ENCODE measurements at places on chromosomes 13 and 19.

DNA sequence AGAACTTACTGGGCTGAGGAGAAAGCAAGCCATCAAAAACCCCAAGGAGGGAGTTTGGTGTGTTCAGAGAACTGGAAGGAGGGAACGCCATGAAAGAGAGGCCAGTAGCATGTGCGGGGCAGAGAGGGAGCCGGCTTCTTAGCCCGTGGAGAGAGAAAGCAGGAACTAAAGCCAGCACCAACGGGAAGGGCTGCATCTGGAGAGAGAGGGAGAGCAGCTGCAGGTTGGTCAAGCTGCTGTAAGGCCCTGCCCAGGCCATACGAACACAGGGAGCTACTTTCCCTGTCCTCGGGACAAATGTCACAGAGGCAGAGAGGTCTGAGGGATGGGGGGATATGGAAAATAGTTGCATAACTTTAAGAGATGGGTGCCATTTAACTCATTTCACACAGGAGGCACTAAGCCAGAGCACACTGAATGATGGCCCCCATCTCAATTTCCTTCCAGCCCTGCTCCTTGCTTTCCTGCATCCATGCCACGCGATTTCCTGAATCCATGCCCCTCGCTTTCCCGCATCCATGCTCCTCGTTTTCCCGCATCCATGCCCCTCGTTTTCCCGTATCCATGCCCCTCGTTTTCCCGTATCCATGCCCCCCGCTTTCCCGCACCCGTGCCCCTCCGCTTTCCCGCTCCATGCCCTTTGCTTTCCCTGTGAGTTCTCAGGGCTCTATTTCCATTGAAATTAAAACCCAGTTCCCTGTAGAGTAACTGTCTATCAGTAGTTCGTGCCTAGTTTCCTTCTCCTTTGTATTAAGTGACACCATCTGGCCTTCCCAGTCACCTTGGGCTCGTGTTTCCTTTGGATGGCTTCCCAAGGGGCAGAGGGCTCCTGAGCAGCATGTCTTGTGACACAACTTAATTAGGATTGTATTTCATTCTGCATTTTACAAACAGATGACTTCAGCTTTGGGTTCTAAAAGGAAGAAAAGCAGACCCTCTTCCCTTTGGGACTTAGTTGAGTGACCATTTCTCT, 31.5 kb upstream of the TPT1 start:
- DNase-seq, result no peak

DNA sequence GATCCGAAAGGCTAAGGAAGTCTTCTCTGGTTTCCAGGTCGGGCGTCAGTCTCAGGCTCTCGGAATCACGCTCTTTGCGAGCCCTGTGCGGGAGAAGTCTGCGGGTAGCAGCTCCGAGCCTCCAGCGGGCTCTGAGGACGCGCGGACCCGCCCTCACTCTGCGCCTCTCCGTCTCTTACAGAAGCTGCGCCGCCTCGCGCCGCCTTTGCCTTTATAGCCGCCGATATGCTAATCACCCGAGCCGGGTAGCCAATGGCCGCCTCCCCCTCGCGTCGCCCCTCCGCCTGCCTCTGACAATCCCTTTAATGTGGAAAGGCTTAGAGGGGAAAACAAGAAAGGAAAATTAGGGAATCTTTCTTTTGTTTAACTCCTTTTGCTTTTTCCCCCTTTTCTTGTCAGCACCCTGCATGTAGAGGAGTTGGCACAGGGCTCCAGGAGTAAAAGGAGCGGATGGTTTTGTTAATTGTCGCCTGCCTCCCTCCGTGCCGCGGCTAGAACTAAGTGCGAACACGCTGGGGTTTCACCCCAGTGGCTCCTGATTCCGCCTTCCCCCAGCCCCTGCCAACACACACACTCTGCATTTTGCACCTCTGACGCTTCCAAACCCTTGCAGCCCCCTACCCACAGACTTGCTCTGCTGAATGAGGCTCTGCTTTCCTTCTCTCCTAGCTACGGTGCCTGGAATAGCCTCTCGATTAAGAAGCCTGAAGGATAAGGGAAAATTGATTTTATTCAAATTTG, at the start of gene PCDH8:
PCDH8 (minus strand) TSS at position 186 of the 741 bp plus-strand sequence. CDS start 204 bp downstream, outside the sequence.
- no peak for DNase-seq

DNA sequence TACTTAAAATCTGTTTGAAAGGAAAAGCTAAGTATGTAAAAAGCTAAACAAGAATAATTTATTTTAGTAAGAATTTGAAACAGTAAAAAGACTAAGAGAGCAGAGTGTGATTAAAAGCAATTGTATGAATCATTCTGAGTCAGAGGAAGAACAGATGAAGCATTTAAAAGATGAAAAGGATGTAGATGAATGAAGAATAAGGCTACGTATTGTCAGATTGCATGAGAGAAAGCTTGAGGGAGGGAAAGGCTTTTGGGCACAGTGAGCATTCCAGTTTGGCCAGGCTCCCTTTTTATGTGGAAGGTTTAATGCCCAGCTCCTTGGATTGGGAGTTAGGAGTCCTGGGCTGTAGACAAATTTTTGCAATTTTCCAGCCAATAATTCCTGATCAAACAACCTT, 117.7 kb downstream of the FREM2 start:
- DNase-seq, result no peak

GRCh38 chr19:4597278-4597974, 37.9 kb upstream of the SEMA6B start:
- peak; percentile 28 for DNase-seq

GRCh38 chr13:113651511-113652403, 6.2 kb downstream of the ATP4B start:
- no peak for DNase-seq

GRCh38 chr19:12574036-12574435, 22.8 kb upstream of the ZNF564 start:
- DNase-seq, result no peak

DNA sequence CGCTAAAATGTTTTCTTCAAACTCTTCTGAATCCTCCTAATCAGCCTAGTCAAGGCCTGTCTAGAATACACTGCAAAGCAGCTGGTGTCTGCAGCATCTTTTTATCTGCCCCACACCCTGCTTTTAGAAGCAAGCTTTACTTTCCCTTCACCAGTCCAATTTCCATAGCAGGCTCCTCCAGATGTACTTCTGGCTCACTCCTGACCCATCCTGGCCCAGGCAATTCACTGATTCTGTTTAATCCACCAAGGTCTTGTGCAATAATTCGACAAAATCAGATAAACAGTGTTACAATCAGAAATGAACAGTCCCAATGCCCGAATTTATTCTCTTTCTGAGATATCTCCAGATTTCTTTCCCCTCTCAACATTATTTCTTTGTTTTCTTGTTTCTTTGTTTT, 415.2 kb upstream of the SGCG start:
- DNase-seq, result no peak

- no peak for DNase-seq
Observed at GRCh38 chr13:48555441-48555840, 22.6 kb upstream of the RCBTB2 start.

DNA sequence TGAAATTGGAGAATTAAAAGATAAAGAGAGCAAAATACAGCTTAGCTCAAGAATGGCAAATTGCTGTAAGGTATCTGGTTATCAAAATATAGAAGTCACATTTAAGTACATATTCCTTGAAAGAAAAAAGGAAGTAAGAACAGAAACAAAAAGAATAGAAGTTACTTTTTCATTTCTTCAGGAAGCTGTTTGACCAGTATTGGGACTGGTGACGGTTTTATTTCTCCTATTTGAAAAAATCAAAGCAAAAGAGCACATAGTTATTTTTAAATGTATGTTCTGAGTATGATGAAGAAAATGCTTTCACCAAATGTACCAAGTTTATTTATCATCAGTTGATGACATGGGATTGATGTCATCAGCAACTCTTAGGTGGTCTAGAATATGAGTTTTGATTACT, 83.1 kb upstream of the OXGR1 start:
- DNase-seq, result no peak

- DNase-seq, result no peak
Observed at GRCh38 chr13:27960362-27961226, 8.5 kb downstream of the CDX2 start.

- no peak for DNase-seq
Observed at GRCh38 chr19:16585094-16585801, 13.0 kb upstream of the SLC35E1 start.

GRCh38 chr19:49805822-49806619, 7.1 kb downstream of the FUZ start:
- no peak for DNase-seq

GRCh38 chr19:47093254-47093653, 20.3 kb downstream of the ZC3H4 start:
- DNase-seq, result no peak

DNA sequence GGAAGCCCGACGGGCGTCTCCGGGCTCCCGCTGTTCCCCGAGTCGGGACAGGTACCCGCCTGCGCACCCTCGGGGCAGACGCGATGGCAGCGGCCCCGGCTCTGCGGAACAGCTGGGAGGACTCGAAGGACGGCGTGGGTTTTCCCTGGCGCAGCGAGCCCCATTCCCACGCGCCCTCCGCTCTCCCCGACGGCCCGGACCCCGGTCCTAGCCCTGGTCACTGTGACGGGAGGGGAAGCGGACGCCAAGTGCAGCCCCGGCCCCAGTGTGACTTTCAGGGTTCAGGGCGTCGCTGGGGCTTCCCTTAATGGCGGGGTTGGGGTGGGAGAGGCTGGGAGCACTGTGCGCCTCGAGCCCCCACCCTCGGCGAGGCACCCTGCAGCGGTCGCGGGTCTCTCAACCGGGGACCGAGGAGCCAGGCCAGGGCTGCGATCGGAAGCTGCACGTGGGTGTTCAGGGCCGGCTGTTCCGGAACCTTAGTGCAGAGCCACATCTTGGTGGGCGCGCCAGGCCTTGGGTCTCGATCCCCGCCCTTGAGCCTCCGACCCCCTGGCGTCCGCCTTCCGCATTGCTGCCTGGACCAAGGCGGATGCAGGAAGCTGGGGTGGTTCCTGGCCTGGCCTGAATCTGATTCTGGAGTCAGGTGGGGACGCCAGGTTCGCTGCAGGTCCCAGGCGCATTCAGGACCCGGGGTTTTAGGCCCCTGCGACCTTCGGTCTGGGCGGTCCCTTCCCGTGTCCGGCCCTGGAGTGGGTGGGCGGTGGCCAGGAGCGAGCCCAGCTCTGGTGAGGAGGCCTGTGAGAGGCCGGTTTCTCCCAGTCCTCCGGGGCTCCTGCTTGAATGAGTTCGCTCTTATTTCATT, 3.5 kb downstream of the LGALS7B start:
- no peak for DNase-seq

DNA sequence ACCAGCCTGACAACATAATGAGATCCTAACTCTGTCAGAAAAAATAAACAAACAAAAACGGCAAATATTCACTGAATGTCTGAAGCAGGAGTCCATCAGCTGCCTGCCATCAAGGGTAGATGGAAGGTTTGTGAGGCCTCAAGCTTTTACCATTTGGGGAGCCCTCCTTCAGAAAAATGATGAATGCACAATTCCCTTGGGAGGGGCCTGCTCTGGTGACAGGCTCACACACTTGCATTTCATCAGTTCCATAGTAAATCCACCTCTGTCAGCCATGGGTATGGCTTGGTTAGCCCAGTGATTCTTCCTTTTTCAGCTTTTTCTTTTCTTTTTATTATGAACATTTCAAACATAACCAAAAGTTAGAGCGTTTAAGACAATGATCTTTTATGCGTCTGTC, 26.3 kb upstream of the KATNAL1 start:
- no peak for DNase-seq

DNA sequence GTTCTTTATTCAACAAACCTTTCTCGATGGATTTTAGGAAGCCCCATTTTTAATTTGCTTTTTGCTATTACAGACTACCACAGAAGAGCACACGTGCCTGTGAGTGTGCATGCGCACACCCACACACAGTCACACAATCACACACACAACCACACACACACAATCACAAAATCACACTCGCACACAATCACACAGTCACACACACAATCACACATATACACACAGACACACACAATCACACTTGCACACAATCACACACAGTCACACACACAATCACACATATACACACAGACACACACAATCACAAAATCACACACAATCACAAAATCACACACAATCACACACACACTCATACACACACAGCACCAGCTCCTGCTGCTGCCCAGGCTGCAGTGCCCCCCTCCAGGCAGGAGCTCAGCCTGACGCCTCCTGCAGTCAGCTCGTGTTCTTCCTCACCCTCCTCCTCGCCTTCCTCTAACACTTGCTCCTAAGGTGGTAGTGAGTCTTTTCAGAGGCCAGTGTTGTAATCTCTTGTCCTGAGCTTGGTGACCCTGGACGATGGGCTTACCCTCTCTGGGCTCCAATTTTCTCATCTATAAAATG, 125.0 kb upstream of the SOX1 start:
- DNase-seq, result no peak

DNA sequence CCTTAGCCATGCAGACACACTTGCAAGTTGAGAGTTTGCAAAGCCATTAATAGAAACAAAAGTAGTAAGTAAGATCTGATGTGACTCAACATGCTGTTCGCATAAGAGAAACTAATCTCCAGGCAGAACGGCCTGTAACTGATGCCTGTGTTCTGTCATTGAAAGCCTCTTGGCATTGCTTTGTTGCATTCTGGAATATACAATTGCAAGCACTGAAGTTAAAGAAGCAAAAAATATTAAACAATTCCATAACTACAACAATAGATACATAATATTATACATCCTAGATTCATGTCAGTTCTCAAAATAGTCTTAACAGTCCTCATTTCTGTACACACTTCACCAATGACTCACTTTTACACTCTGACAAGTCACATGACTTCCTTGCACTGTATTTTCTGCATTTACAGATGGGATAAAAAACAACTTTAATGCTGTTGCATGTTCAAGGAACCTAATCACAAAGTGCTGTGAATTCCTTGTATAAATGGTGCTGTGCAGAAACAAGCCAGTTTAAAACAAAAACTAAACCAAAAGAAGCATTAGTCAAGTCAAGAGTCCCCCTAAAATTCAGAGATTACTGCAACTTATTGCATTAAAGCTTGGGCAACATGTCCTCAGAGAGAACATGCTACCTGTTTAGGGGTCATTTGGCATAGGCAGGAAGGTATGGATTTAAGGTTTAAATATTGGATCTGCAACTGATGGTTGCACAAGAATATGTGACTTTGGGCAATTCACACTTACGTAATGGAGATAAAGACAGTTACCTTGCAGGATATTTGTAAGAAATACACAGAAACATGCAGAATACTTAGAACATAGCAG, 79.5 kb upstream of the SERP2 start:
- no peak for DNase-seq

- no peak for DNase-seq
Observed at GRCh38 chr13:33996636-33997035, 178.7 kb downstream of the RFC3 start.

DNA sequence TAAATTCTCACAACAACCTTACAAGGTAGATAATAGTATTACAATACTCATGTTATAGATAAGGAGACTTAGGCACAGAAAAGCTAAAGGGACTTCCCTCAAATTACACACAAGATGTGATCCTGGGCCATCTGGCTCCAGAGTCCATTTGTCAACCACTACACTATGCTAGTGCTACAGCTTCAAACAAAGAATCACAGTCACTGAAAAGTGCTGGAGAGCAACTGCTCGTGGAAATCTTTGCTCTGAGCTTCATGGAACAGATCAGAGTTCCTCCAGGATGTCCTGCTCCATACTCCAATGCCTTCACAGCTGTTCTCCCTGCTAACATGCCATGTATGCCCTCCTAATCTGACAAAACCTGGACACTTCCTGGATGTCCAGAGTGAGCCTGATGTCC, 271.2 kb downstream of the ENOX1 start:
- no peak for DNase-seq

- no peak for DNase-seq
Observed at GRCh38 chr13:41289463-41289881, 21.6 kb upstream of the NAA16 start.
